Sciatic nerve (tissue), 2 donors: ENCODE measurements at places on chromosomes 3 and 15. TPM values are rescaled to one million over a fixed set of nuclear protein-coding genes. Genes with fewer than 3 reads are reported as not detected.
A peak's percentile ranks its signal among the peaks of the same experiment; 100 is the strongest.

GRCh38 chr15:36080759-36081158, 498.7 kb upstream of the CDIN1 start:
- no peak for DNase-seq

DNA sequence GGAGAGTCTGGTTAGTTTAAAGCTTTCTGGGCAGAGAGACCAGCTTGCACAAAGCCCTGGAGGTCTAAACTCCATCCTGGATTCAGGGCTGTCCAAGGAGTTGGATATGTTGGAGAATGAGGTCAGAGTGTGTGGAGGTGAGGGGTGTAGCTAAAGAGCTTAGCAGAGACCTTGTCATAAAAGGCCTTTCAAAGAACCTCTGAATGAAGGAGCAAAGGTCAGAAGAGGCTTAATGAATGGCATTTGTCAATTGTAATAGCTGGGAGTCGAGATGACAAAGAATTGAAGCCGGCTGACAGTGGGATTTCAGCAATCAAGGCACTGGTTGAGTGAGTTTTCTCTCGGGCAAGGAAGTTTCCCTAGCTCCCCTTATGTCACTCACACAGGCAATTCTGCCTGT, 202.6 kb downstream of the PDCD6IP start:
- no peak for DNase-seq

DNA sequence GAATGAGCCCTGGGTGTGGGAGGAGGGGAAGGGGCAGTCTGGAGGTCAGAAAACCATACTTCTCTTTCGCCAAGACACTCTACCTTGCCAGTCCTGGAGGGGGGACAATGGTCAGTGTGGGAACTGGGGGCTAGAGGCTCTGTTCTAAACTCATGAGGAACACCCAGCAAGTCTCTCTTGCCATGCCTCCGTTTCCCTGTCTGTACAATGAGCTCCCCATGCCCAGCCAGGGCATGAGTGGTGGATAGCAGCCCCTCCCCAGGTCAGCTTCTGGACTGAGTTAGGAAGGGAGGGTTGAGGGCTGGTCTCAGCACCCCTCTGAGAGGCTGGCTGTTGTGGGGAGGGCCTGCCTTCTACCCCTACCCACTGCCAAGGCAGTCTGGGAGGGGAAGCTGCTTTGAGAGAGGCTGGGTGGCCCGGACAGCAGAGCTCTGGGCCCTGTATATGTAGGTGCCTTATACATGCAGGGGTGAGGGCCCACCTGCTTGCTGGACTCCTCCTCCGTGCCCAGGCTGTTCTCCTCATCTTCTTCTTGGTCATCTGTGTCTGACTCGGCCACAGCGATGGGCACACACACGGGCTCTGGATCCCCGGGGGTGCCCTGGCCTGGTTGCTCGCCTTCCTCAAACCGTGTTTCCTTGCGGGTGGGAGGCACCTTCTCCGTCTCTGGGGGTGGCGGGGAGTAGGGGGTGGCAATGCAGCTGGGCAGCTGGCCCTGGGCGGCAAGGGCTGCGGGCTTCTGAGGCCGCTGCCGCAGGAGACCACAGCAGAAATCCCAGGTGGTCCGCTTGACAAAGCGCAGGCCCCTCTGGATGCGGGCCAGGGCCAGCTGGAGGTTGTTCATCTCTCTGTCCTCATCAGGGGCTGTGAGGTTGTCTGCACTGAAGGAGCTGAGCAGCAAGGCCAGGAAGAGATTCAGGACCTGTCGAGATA, 68.8 kb downstream of the SCN5A start:
- peak; percentile 31 for DNase-seq

- no peak for DNase-seq
These were observed 1.0 kb downstream of the IGSF11 start for GRCh38 chr3:119033393-119034255.

Gene GOLGA8T
- total RNA-seq: 1.5 TPM

DNA sequence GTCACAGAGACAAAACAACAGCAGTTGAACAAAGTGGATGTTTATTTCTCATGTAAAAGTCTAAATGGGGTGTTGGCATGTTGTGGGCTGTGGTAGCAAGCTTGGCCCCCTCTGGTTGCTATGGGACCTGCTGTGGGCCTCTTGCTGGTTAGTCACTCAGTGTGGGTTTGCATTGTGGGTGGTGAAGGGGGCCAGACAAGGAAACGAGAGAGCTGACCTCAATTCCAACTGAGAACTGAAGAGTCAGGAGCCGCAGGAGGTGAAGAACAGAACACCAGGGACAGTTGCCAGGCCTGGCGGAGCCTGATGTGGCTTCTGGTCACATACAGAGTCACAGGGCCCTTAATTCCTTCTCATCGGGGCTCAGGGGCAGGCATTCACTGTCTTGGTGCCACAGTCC, 1.9 kb upstream of the ADPGK start:
- DNase-seq: no peak

DNA sequence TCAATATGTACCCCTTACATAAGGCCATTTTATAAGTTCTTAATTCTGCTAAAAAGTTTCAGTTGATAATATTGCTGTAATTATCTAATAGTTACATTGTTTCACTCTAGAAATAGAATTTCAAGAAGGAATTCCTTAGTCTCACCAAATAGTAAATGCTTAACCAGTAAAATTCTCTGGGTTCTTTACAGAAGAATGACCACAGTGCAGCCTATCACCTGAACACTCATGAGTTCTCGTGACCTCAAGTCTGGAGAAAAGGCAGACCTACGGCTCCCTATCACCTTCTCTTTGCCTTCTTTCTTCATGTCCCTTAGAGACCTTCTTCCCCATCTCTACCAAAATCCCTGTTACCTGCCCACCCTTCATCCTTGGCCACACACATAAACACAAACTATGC, 30.9 kb downstream of the CCDC191 start:
- DNase-seq: no peak

GRCh38 chr3:65342084-65342683, 654.4 kb upstream of the ADAMTS9 start:
- no peak for DNase-seq

GRCh38 chr15:66767240-66767659, 65.2 kb downstream of the SMAD6 start:
- no peak for DNase-seq

Gene CPA3
- 10.3 TPM for total RNA-seq

- no peak for DNase-seq
These were observed 8.5 kb upstream of the KLHL6 start for GRCh38 chr3:183564046-183564445.

GRCh38 chr3:184242297-184242685, 6.5 kb downstream of the ALG3 start:
- DNase-seq: no peak

DNA sequence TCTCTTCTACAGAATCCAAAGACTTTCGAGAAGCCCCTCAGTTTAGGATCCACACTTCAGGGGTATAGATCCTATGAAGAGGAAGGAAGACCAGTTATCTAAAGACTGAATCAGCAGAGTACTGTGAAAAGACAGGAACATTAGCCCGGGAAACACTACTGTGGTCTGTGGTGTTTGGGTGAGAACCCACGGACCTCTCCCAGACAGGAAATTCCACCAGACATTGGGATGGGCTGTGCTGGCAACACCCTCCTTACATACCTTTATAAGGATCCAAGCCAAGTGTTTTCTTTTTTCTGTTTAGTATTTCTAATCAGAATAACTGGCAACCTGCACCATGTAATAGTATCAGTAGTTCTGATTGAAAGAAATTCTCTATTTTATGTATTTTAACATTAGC, 14.1 kb downstream of the TMEM207 start:
- no peak for DNase-seq

GRCh38 chr3:23385327-23385726, 182.2 kb downstream of the UBE2E2 start:
- DNase-seq: no peak

Gene NMNAT3
- total RNA-seq: 8.6 TPM

Gene DNAJA4
- total RNA-seq: 18.0 TPM

DNA sequence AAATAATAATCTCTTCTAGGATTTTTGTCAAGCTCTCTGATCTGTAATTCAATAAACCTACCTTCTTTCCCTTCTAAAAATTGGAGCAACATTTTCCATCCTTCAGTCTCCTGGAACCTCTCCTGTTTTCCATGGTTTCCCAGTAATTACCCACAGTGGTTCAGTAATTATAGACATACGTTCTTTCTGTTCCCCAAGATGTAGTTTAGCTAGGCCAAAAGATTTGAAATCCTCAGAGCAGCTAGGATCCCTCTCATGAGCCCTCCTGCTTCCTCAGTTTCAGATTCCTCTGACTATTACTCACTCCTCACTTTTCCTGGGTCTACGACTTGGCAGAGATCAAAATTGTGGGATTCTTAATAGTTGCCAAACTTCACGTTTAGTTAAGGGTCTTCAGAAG, 76.9 kb upstream of the IGSF10 start:
- no peak for DNase-seq

Gene CCDC54
- total RNA-seq: not detected

- no peak for DNase-seq
These were observed 86.7 kb upstream of the RNF7 start for GRCh38 chr3:141651409-141651808.

Gene ARHGAP31
- 85.6 TPM for total RNA-seq

DNA sequence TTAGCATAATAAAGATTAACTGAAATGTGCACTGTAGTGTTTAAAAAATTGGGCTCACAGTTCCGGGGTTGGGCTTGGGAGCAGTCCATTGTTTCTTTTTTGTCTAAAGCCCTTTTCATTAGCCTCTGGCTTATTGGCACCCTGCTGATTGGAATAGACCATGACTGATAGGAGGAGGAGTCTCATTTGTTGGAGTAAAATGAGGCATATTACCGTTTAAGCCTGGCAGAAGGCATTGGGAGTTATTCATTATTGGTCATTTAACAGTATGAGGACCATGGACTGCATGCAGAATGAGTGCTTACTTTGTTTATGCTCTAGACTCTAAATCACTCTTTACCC, 139.0 kb upstream of the CGNL1 start:
- DNase-seq: no peak

- no peak for DNase-seq
These were observed 42.7 kb downstream of the PLCL2 start for GRCh38 chr3:16927485-16927884.

- peak; percentile 56 for DNase-seq
These were observed 130.1 kb upstream of the PRR20G start for GRCh38 chr3:127417709-127418559.

DNA sequence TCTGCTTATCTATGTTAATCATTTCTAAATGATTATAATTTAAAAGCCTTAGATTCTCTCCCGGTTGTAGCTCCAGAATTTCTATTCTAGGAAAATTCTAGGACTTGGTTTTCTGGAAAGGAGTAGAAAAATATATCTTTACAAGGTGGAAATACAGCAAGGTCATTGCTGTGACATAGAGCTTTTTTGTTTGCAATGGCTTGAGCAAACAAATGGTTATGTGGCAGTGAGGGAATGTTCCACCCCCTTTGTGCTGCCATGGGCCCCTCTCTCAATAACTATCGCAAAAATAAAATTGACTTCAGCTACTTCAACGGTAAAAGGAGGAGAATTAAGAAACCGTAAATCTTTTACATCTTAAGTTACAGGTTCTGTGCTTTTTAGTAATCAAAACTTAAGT, 517.1 kb downstream of the EPHA3 start:
- DNase-seq: no peak

DNA sequence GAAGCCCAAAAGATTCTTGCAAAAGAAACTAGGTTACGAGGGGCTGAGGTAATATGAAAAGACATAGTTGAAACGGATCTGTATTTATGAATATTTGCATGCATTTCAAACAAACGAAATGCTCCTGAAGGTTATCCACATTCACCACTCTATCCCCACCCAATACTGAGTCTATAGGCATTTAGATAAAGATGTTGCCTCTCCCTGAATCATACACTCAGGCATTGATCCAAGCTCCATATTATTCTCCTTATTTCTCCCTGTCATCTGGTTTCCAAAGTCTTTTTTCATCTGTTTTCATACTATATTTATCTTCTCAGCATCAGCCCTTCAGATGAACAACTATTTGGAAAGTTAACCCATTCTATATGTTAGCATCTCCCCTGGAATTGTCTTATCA, 492.5 kb upstream of the TGFBR2 start:
- DNase-seq: no peak

DNA sequence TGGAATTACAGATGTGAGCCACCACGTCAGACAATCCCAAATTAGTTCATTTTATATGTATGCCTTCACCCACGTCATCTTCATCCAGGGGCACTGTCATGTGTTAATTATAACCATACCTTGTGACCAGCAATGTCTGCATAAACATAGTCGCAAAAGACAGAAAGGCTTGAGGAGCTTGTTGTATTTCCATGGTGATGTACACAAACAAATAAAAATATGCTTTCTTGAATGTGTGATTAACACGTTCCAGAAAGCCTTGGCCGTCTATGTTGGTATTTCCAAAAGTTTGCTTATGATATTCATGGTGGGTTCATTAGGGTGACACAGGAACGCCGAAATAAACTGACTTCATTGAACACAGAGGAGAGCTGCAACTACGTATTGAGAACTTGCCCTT, 524.7 kb upstream of the ZNF717 start:
- no peak for DNase-seq

DNA sequence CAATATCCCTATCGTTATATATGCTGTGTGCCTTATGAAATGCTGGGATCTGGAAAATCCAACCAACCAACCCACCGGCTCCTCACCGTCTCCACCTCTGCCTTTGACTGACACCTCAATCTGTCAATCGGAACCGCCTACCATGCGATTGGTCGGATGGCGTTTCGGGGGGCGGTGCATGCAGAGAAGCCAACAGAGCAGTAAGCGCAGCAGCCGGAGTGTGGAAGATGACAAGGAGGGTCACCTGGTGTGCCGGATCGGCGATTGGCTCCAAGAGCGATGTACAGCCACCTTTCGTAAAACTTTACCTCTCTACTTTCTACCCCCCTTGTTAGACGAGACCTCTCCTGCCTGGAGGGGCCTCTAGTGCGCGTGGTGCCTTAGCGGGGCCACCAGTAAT, 6.3 kb downstream of the CLK3 start:
- no peak for DNase-seq

Gene ZNF80
- not detected for total RNA-seq
